WTC11 (cell line): ENCODE measurements at places on chromosomes 4 and X.
A peak's percentile ranks its signal among the peaks of the same experiment; 100 is the strongest.

GRCh38 chr4:65482410-65482809 is 187.9 kb downstream of the EPHA5 start:
- DNase-seq: no peak

DNA sequence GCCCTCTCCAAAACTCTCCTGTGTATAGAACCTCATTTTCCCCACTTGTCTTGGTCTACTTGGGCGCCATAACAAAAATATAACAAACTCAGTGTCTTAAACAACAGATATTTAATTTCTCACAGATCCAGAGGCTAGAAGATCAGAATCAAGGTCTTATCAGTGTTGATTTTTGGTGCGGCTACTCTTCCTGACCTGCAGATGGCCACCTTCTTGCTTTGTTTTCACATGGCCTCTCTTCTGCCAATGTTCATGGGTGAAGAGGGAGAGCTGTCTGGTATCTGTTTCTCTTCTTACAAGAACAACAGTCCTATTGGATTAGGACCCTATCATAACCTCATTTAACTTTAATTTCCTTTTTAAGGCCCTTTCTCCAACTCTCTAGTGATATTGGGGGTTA is 177.3 kb downstream of the PABPC4L start:
- no peak for DNase-seq

GRCh38 chr4:146059151-146059550 is 116.4 kb upstream of the LSM6 start:
- DNase-seq: no peak

- no peak for DNase-seq
Measured at GRCh38 chr4:142347241-142347640, 498.9 kb downstream of the INPP4B start.

DNA sequence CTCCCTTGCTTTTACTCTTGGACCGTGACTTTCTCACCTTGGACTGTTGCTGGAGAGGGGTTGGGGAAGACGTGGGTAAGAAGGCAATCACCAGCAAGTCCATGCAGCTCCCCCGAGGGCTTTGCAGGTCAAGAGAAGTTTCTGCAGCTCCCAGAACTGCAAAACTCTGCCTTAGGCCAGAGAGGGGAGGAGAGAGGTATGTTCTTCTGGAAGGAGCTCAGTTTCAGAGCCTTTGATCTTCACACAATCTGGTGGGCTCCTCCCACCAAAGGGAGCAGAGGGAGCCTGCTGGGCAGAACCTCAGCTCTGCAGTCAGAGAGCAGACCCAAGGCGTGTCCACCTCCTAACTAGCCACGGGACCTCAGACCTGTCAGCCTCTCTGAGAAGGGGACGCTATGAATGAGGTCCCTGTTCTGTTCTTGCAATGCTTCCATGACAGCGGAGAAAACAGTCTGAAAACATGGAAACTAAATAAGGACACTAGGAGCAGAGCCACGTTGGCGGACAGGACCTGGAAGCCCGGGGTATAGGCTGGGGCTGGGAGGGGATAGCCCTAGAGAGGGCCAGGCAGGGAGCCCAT is 92.8 kb downstream of the EVC2 start:
- DNase-seq: no peak

GRCh38 chr4:100516225-100516624 is 1.6 kb downstream of the EMCN start:
- no peak for DNase-seq

DNA sequence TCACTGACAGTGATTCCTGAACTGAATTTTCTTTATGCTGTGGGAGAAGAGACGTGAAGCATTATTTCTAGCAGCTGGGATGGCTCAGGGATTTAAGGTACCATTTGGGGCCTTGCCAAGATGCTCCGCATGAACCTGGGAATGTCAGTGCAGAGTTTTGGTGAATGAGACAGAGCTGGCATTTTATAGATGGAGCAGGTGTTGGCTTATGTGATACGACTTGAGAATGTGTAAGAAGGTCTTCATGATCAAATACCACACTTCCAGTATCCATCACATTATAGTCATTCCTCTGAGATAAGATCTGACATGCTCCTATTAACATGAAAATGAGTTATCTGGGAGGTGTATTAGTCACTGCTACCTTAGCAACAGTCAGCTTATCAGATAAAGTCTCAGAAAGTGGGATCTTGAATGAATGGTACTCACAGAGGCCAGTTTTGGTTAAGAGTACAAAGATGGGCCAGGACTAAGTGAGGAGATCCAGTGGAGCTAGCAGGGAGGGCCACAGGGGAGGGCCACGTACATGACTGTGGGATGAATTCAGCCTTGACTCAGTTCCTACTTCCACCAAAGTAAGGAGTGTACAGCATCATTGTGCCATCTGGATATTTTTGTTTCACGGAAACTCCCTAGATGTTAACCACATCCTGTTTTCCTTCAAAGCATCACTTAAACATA is 116.7 kb downstream of the SPCS3 start:
- DNase-seq: no peak

DNA sequence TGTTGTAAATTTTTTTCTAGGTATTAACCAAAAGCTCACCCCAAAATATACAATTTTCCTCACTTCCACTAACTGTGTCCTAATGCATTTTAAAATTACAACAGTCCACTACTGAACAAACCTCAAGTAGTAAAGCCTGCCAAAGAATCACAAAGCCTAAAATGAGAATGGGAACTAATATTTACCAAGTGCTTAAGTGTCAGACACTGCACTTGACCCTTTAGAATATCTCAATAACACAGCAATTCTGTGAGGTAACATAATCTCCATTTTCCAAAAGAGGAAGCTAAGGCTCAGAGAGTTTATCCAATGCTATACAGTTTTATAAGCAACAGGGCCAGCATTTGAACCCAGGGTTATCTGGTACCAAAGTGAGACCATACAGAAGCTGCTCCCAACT is 4.9 kb downstream of the SLC9A7 start:
- no peak for DNase-seq

- no peak for DNase-seq
Measured at GRCh38 chrX:94775640-94776039, 1101.6 kb downstream of the FAM133A start.

DNA sequence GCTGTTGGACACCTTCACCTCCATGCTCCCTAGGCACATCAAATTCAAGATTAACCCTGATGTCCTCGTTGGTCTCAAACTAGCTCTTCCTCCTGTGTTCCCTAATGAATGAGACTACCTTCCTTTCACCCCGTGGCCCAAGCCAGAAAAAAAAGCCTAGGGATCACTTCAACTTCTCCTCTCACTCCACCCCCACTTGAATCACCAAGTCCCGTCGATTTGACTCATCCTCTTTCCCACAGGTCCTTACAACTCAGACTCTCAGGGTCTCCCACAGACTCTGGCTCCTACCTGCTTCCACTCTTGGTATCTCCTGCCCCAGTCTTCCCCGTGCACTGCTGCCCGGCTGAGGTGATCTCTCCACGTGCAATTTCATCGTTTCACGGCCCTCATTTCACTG is 8.5 kb downstream of the SLC25A43 start:
- DNase-seq: no peak

DNA sequence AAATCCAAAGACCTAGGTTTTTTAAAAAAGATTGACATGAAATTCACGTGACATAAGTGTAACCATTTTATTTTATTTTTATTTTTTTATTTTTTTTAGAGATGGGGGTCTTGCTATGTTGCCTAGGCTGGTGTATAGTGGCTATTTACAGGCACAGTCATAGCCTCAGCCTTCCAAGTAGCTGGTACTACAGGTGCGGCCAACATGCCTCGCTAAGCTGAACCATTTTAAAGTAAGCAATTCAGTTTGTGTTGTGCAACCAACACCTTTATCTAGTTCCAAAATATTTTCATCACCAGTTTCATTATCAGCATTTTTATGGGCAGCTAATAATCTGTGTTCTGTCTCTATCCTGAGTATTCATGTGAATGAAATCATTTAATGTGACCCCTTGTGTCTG is 107.5 kb upstream of the ENPEP start:
- no peak for DNase-seq

DNA sequence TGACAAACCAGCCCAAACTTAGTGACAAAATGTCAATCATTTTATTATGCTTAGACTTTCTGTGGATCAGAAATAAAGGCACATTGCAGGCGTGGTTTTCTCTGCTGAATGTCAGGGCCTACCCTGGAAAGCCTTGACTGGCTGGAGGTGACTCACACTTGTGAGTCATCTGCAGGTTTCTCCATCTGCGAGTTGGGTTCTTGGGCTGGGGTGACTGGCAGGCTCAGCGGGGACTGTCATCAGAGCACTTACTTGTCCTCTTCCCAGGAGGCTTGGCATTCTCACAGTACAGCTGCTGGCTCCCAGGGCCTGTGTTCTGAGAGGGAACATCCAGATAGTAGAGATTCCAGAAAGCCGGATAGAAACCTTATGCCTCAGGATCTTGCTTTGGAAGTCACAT is 153.8 kb upstream of the AGA start:
- DNase-seq: peak; percentile 15

GRCh38 chr4:82567444-82567843 is 5.7 kb upstream of the TMEM150C start:
- DNase-seq: no peak

DNA sequence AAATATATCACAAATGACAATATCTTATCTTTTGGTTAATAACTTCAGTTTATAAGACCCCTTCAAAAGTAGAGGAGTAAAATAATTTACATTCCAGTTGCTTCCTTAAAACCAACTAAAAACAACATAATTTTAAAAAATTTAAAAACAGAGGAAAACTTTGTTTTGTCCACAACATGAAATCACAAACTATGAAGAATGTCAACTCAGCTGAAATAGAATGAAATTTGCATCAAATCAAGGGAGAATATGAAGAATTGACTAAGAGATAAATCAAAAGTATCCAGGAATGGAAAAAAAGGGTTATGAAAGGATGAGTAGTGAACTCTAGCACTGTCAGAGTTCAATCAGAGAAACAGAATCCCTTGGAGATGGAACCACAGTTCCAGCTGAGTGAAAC is 2.2 kb upstream of the YY2 start:
- no peak for DNase-seq

- DNase-seq: no peak
Measured at GRCh38 chr4:17195461-17196275, 297.2 kb upstream of the LDB2 start.

- no peak for DNase-seq
Measured at GRCh38 chr4:65071564-65071963, 598.7 kb downstream of the EPHA5 start.

GRCh38 chrX:11190745-11191510 is 79.8 kb downstream of the HCCS start:
- no peak for DNase-seq
